ENCODE measurements at places on chromosomes 3 and 15. TPM values are rescaled to one million over a fixed set of nuclear protein-coding genes. Genes with fewer than 3 reads are reported as not detected.

GRCh38 chr3:43695863-43696262 lies 5.1 kb downstream of the ABHD5 start:
- DNase-seq, result no peak
- H3K27ac ChIP-seq, result no peak overlapping the region
- H3K27me3 ChIP-seq, result no peaks in the 10 kb centered on the region

GRCh38 chr3:45442679-45443253 lies 54.4 kb downstream of the LARS2 start:
- H3K4me3 ChIP-seq, result no peak overlapping the region
- no peaks in the 10 kb centered on the region for H3K27me3 ChIP-seq
- no peak for DNase-seq
- H3K4me1 ChIP-seq, result no peaks in the 10 kb centered on the region

- H3K4me3 ChIP-seq, result no peak overlapping the region
- no peak for DNase-seq
- peaks cover 18% of the 10 kb centered on the region for H3K36me3 ChIP-seq
- no peaks in the 10 kb centered on the region for H3K4me1 ChIP-seq
- no peak overlapping the region for H3K27ac ChIP-seq
These were observed 32.9 kb upstream of the SLC22A13 start for GRCh38 chr3:38232701-38233100.

The DUOX2 gene
- total RNA-seq, result not detected

DNA sequence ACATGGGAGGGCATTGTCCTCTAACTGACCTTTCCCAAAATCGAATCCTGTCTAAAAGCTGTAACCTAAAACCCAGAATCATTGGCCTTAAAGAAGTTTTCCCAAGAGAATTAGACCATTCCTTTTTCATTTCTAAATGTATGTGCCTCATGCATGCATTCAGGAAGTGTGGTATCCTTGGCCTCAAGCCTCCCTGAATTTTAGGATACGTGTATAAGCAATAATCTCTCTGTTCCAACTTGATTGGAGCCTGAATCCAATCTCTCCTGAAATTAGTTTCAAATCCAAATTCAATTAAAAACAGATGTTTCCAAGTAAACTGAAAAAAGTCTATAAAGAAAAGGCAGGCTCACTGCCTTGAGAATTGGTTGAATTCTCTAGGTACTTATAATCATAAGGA lies 86.0 kb upstream of the VEPH1 start:
- no peak for DNase-seq
- no peaks in the 10 kb centered on the region for H3K4me1 ChIP-seq
- no peak overlapping the region for H3K27ac ChIP-seq
- no peak overlapping the region for H3K4me3 ChIP-seq
- H3K27me3 ChIP-seq, result no peaks in the 10 kb centered on the region

DNA sequence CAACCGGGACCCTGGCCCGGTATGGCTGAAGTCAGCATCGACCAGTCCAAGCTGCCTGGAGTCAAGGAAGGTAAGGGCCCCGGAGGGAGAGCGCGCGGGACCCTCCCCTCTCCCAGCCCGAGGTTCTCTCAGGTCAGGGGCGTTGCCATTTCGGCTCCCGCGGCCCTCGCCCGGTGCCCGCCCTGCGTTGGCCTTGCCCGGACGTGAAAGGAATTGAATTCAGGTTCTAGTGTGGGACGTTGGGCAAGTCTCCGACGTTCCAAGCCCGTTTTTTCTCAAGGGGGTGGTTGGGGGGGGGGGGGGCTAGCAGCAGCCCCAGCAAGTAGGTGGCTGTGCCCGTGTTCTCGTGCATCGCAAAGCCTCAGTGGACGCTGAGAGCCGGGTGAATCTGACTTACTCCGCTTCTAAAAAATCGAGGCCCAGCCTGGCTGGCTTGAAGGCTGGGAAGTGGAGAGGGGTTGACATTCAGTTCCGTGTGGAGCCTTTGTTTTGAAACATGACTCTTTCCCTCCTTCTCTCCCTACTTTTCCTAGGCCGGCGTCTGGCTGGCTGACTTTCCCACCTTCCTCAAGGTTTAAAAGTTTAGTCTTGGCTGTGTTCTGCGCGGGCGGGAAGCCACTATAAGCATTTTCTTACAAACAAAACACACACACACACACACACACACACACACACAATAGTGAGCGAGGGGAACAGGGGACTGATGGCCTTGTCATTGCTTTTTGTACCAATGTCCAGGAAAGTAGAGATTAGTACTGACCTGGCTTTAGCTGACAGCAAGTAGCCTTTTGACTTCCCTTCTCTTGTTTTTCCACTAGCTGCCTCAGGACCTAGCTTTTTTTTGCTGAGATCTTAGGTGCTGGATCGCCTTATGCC lies at the start of gene UTS2B:
Gene UTS2B (minus strand): TSS at position 873 of the 876 bp plus-strand sequence. CDS start 48,337 bp downstream, outside the sequence.
- H3K27ac ChIP-seq, result peak within 1 kb of the TSS; percentile 89
- DNase-seq, result peak; percentile 69
- H3K36me3 ChIP-seq, result no peaks in the 10 kb centered on the region
- H3K27me3 ChIP-seq, result no peaks in the 10 kb centered on the region
- peak within 1 kb of the TSS; percentile 93 for H3K4me3 ChIP-seq

The SLITRK3 gene
- total RNA-seq, result not detected

- no peaks in the 10 kb centered on the region for H3K36me3 ChIP-seq
- H3K4me1 ChIP-seq, result peaks cover 25% of the 10 kb centered on the region
- no peak within 1 kb of the TSS for H3K27ac ChIP-seq
- peak within 1 kb of the TSS; percentile 91 for H3K4me3 ChIP-seq
- no peaks in the 10 kb centered on the region for H3K27me3 ChIP-seq
These were observed at the start of gene SH3BP5 for GRCh38 chr3:15332405-15333098. SH3BP5 (minus strand) TSS chr3:15332586; CDS start chr3:15332408, 178 bp downstream.

DNA sequence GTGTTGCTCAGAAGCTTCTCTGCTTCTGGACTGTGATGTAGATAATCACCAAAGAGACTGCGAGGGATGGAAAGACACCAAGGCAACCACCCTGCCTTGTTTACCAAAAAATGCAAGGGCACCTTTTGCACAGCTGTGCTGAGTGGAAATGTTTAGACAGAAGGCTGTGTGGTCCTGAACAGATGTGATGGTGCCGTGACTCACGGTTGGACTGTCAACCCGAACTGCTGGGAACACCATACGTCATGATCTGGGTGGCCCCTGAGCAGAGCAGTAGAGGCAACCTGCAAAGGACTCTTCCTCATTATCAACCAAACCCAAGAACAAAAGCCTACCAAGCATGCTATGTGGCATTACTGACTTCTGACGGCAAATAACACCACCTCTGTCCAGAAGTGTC lies 61.3 kb upstream of the LPP start:
- H3K4me1 ChIP-seq, result no peaks in the 10 kb centered on the region
- no peaks in the 10 kb centered on the region for H3K27me3 ChIP-seq

Data from SJCRH30 (cell line).